ENCODE measurements at places on chromosomes 6 and 20.

DNA sequence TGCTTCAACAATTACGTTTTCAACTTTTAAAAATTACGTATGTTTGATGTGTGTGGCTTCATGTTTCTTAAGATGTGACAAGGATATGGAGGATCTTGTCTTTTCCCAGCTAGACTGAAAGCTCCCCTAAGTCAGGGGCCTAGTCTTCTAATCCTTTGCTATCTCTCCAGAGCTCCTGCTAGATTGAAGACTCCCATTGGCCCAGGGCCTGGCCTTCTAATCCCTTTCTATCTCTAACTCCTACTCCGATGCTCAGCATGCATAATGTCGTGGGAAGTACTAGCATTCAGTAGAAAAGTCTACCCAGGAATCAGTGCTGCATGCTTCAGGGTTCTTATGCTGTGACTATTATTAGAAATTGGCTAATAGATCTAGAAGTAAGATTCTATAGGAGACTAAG, 144.8 kb upstream of the SUPT3H start:
- no peak for DNase-seq

- no peak for DNase-seq
These were observed 6.1 kb downstream of the MDFI start for GRCh38 chr6:41644297-41644879.

DNA sequence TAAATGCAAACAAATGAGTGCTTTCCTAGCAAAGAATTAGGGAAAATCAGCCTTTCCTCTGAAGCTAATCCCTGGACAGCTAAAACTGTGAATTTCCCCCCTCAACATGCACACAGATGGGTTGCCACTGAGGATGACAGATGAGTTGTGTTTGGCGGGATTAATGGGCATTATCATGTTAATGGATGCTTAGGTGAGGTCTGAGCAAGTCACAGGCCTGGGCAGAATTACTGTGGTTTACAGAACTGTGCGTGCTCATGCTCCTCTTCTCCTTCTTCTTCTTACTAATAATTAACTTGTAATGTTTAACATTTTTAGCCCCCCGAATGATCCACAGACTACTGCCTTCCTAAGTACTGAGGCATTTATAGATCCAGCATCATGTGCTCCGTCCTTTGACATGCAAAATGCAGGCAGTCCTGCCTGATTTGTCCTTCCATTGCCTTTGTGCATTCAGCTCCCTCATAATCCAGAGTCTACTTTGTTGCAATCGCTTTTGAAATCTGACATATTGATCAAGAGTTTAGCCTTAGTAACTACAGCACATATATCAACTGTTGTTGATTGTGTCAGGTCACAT, 753.4 kb upstream of the MMS22L start:
- DNase-seq = no peak

DNA sequence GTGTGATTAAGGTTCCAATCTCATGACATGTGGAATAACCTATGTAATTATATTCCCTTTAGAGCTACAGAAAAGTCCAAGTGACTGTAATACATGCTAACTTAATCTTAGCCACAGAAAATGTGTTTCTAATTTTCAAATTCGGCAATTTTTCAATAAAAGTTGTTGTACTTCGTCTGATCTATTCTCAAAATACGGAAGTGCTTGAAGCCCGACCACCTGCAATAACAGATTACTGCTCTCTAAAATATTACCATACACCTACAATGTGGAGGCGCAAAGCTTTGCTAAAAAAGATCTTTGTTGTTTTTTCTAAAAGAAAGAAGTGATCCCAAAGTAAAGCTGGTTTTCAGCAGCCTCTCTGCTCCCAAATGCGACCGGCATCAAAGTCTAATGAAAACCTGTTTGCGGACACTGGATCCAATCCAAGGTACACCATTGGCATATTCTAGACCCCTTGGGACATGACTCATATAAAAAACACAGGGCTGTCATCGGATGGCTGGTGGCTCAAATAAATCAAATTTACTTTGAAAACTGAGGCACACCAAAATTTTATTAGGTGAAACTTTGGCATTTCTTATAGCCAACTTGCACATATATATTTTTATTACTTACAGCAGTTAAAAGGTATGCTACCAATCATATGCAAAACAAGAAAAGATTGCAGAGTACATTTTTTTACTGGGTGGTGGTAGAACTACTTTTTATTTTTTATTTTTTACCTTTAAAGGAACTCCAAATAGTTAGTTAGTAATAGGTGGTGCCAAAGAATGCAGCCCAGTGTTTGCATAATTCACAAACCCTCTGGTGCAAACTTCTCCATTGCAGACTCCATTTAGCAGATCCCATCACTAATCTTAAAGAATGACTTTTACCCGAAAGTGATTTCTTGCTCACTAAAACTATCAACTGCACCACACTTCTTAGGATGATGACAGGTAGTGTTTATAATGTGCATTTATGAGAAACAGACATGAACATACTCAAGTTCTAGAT, 118.7 kb upstream of the TBX18 start:
- DNase-seq = no peak

DNA sequence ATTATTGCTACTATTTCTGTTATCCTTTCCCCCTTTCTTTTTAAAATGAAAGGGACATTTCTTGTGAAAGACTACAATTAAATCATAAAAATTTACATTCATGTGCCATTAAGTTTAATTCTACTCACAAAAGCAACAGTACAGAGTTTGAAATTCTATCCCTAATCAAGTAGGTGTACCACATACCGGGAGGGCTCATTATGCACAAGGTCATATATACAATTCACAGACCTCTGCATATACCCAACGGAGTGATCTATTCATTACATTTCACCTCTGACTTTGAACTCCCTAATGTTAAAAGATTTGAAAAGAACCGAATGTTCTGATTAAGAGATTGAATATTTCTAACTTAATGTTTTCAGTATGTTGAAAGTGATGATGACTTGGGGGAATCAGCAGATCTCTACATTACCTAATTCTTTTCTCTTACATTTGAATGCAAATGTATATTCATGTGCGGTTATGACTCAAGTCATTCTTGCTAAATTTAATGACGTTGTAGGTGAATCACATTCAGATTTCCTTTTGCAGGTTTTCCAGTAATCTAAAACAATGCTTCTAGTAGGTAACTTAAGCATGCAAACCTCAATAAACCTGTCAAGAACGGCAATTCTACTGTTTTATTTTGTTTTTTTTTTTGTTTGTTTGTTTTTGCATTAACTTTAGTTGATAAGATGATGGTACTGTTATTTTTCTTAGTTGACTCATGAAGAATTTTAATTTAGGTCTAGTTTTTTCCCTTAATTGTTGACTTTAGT, 7.3 kb downstream of the EYA4 start:
- DNase-seq = no peak
